ENCODE measurements at places on chromosomes 1 and 21.

GRCh38 chr1:42214447-42214871 lies 49.9 kb upstream of the GUCA2A start:
- DNase-seq, result peak; percentile 2

GRCh38 chr1:111275079-111275478 lies 15.6 kb upstream of the CHIA start:
- DNase-seq, result peak; percentile 76

GRCh38 chr1:66518654-66519053 lies 15.3 kb upstream of the SGIP1 start:
- no peak for DNase-seq

DNA sequence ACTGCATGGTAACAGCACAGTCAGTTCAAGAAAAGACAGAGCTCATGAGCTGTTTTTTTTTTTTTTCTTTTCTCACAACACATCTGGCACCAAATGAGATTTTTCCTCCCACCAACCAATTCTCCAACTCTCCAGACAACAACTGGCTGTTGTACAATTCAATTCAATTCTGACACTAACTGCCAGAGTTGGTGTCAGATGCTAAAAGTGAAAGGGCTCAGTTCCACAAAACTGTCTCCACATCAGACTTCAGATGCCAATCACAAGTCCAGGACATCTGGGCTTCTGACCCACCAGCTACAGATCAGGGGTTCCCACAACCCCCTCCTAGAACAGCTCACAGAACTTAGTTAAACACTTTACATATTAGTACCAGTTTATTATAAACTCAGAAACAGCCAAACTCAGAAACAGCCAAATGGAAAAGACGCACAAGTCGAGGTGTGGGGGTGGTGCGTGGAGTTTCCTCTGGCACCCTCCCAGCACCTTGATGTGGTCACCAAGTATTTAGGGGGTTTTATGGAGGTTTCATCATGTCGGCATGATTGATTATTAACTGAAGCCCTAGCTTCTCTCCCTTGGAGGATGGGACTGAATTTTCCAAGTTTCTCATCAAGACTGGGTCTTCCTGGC lies 39.2 kb upstream of the LRRC8D start:
- DNase-seq, result no peak

GRCh38 chr1:169495916-169496315 lies 10.2 kb upstream of the SLC19A2 start:
- DNase-seq, result no peak

- DNase-seq, result no peak
These were observed 10.3 kb upstream of the PTPN7 start for GRCh38 chr1:202170726-202171125.

- DNase-seq, result no peak
These were observed 479.4 kb downstream of the OMA1 start for GRCh38 chr1:58067082-58067481.

DNA sequence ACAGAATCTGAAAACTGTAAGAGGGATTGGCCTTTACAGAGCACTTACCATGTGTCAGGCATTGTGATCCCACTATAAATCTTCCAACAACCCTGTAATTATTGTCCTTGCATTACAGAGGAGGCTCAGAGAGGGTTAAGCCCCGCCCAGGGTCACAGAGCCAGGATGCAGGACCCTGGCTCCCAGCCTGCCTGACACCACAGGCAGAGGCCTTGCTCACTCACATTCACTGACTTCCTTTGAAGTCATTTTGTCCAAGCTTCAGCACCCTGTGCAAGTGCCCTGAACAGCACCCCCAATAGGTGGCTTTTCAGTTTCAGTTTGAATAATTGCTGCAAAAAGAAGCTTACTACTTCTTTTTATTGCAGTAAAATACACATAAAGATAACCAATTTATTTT lies 256.8 kb upstream of the NFIA start:
- no peak for DNase-seq

DNA sequence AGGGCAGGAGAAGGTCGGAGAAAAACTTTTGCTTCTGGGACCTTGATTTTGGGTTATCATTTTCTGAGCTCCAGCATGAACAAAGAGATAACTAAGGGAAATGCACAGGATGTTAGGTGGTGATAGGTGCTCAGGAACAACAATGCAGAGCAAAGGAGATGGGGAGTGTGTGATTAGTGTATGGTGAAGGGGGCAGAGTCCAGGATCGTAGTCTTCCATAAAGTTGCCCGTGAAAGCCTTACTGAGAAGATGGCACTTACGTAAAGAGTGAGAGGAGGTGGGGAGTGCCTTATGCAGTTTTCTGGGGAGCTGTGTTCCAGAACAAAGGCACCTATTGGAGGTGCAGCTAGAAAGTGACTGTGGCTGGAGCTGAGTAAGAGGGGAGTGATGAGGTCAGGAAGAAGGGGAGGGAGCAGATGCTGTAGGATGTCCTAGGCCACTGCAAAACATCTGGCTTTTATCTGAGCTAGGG lies 11.6 kb downstream of the KCNK1 start:
- DNase-seq, result no peak

DNA sequence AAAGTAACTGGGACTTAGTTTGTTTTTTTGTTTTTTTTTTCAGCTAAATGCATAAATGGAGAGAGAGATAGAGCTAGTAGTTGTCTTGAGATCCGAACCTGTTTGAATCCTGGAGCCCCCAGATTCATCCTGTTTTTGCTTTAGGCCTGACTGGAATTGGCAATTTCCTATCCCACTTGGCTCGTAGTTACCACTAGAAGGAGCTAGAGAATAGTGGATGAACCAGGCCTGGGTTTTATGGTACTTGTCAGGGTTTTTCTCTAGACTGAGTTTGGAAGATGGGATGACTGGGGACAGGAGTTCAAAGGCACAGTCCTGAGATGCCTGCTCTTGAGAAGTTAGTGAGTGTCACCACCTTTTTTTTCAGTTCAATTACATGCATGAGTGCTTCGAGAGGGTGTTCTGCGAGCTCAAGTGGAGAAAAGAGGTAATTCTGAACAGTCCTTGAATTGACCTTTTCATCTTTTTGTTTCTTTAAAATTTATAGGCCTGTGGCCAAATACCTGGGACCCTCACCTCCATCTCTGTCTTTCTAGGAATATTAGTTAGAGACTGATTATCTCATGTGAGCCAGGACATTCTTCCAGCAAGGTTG lies 23.4 kb downstream of the CELF3 start:
- peak; percentile 47 for DNase-seq

DNA sequence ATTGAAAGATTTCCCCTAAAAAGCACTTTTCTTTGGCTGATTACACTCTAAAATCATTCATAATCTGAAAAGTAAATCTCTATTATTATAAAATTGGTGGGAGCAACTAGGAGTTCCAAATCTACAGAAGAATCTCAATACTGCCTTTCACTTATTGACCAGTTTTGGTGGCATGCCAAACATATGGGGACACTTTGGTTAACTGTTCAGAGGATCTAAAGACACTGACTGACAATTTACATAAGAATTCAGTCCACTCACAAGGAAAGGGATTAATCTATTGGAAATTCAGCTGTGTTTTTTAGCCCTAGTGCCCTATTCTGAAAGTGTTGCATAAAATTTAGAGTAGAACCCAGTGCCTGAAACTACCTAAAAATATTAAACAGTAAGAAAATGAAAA lies 113.6 kb downstream of the LRRC40 start:
- DNase-seq, result no peak

DNA sequence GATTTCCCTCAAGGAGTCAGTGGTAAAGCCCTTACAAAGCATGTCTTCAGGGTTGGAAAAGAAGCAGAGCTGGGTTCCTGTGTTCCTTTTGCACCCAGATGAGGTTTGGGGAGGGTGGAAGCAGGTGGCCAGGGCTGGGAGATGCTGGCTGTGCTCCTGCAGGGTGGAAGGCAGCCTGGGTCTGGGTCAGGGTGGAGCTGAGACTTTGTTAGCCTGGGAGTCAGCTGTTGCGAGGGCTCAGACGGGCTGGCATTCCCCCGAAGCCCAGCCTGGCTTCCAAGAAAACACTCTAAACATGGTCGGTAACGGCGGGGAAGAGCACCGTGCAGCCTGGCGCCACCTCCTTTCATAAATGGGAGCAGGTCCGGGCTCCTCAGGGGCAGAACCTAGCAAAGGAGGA lies 43.7 kb upstream of the EPS8L3 start:
- DNase-seq, result no peak

DNA sequence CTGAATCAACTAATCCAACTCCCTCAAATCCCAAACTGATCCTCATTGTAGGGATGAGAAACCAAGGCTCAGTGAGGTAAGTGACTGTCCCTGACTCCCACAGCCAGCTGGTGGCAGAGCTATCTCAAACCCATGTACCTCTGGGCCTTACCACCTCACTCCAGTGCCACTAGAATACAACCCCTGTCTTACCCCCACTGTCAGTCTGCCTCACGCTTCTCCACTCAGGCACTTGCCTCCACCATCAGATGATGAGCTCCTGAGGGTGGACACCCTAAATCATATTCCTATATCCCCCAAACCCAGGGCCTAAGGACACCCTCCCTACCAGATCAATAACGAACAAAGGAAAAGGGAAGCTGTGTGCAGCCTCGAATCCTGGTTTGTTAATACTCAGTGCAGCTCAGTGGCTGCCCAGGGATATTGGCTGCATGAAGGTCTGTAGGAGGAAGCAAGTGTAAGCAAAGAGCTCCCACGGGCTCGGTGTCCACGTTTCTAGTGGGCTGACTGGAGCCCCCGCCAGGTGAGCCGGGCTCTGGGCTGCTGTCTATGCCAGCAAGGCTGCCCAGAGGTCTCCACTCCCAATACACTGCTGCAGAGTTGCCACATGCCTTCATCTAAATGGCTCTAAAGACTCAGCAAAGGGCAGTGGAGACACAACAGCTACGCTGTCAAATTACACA lies 533.4 kb downstream of the MATN1 start:
- no peak for DNase-seq

- no peak for DNase-seq
These were observed 230.1 kb downstream of the SEC16B start for GRCh38 chr1:177739780-177740179.

DNA sequence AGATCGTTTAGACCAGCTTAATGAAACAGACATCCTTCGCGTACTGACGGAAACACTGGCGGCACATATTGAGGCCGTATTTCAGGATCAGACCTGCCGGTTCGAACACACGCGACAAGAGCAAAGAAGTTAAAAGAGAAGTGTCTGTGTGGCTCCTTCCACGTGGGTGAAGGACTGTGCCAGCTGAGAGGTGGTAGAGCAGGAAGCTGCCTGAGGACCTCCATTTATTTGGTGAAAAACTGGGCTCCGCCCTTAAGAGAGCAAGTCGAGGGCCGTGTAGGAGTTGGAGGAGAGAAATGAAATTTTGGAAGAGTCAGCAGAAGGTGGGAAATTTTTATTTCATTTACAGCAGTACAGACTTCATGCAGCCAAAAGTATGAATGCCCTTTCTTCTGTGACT lies 38.8 kb upstream of the ADORA3 start:
- no peak for DNase-seq

GRCh38 chr1:11143907-11144306 lies 44.2 kb upstream of the EXOSC10 start:
- no peak for DNase-seq

DNA sequence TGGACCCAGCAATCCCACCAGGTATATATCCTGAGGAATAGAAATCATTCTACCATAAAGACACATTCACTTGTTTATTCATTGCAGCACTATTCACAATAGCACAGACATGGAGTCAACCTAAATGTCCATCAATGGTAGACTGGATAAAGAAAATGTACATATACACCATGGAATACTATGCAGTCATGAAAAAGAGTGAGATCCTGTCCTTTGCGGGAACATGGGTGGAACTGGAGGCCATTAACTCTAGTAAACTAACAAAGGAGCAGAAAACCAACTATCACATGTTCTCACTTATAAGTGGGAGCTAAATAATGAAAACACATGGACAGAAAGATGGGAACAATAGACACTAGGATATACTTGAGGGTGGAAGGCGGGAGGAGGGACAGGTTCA lies 36.1 kb upstream of the PRKACB start:
- no peak for DNase-seq

GRCh38 chr1:153359241-153359640 lies 1.6 kb downstream of the S100A9 start:
- DNase-seq, result no peak

GRCh38 chr21:33825419-33825818 lies 90.2 kb downstream of the ATP5PO start:
- no peak for DNase-seq

DNA sequence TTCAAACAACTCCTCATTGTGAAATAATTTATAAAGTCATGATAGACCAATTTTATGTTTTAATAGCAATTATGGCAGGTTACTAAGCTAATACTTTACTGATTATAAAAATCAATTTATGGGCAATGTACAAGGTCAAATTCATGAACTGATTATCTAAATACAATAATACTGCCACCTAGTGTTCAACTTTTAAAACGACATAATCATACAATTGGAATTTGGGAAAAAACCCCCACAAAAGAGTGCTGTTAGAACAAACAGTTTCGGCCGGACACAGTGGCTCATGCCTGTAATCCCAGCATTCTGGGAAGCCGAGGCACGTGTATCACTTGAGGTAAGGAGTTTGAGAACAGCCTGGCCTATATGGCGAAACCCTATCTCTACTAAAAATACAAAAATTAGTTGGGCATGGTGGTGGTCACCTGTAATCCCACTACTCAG lies 14.0 kb downstream of the GTF2B start:
- DNase-seq, result peak; percentile 19

DNA sequence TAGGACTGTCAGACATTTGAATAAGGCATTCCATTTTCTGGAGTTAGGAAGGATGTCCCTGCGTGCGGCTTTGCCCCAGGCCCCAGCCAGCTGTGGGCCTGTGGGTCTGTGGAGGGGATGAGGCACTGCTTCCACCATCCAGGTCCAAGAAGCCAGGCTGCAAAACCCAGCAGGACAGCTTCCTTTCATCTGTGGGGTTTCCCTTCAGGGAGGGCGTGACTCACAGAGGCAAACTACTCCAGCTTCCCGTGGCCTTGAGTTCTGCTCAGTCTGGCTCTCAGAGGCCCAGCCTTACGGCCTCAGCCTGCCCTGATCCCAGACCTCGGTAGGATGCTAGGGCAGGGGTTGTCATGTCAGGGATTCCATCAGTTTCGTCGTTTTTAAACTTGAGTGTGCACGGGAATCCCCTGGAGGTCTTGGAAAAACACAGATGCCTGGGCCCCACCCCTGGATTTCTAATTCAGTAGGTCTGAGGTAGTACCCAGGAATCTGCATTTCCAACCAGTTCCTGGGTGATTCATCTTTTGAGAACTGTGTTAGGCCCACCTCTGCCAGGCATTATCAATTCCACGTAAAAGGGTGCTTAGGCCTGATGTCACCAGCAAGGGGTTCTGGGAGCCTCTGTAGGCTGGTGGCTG lies 32.3 kb upstream of the TENT5C start:
- DNase-seq, result no peak

GRCh38 chr1:233503366-233503954 lies 110.4 kb upstream of the KCNK1 start:
- DNase-seq, result no peak

GRCh38 chr1:1430114-1430982 lies 5.1 kb upstream of the VWA1 start:
- DNase-seq, result peak; percentile 88

DNA sequence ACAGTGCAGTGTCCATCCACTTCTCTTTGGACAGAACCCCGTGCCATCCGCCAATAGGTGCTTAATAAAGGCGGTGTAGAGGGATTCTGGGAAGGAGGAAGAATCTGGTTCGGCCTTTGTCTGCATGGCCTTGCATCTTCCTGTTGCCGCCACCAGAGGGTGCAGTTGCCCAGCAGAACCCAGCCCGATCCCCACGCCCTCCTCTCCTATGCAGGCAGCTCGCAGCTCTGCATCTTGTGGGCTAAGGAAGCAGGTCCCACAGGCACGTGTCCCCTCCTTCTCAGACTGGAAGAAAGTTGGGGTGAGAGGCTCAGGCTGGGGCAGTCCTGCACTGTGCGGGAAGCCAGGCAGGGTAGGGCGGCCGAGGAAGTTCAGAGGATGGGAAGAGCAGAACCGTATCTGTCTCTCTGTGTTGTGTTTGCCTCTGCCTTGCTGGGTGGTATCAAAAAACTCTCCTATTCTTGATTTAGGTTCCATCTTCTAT lies 20.8 kb downstream of the NAV1 start:
- DNase-seq, result peak; percentile 88

Measured in globus pallidus (tissue), 1 donor.